ENCODE measurements at places on chromosomes 11 and 22. TPM values are rescaled to one million over a fixed set of nuclear protein-coding genes. Genes with fewer than 3 reads are reported as not detected.
A peak's percentile ranks its signal among the peaks of the same experiment; 100 is the strongest.

Gene RBX1
- total RNA-seq, result 40.8 TPM

Gene MS4A6E
- total RNA-seq, result not detected

Gene EFCAB6
- not detected for total RNA-seq

Gene CARD10
- total RNA-seq, result not detected

Gene RCOR2
- total RNA-seq, result not detected

Gene CDC42EP1
- total RNA-seq, result not detected

Gene PGA5
- total RNA-seq, result not detected

Gene CATSPERZ
- not detected for total RNA-seq

Gene RAB38
- 1.6 TPM for total RNA-seq

Gene POU2AF3
- not detected for total RNA-seq

Gene MUC5AC
- not detected for total RNA-seq

Gene ZNF70
- 2.0 TPM for total RNA-seq

Gene BCO2
- total RNA-seq, result 0.81 TPM

Gene C22orf31
- total RNA-seq, result not detected

Gene PPME1
- total RNA-seq, result 16.8 TPM

- no peak for DNase-seq
Observed at GRCh38 chr11:47264521-47264920, 5.4 kb upstream of the MADD start.

- no peak for DNase-seq
Observed at GRCh38 chr11:130431801-130432200, 3.4 kb upstream of the ADAMTS8 start.

DNA sequence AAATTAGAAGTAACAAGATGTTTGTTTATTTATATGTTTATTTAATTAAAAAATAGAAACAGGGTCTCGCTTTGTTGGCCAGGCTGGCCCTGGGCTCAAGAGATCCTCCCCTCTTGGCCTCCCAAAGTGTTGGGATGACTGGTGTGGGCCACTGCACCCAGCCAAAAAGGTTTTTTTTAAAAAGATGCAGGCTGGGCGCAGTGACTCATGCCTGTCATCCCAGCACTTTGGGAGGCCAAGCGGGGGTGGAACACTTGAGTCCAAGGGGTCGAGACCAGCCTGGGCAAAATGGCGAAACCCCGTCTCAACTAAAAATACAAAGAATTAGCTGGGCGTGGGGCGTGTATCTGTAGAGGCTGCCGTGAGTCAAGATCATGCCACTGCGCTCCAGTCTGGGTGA lies 13.4 kb downstream of the DRD4 start:
- DNase-seq, result no peak

DNA sequence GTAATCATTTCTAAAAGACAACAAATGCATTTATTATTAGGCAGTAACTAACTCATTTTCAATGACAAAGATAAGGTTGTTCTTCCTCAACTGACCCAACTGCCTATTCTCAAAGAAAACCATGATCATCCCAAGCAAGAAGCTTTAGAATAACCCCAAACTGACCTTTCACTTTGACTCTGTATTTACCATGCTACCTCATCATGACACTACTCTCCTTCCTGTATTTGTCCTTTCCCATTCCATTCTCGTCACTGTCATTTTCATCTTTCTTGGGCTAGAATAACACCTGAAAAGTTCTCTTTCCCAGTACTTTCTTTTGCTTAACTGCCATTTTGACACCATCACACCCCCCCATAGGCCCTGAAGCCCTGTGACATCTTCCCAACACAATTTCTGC lies 48.3 kb downstream of the TCF20 start:
- peak; percentile 16 for DNase-seq

GRCh38 chr22:32909581-32910428 lies 108.3 kb downstream of the TIMP3 start:
- no peak for DNase-seq

DNA sequence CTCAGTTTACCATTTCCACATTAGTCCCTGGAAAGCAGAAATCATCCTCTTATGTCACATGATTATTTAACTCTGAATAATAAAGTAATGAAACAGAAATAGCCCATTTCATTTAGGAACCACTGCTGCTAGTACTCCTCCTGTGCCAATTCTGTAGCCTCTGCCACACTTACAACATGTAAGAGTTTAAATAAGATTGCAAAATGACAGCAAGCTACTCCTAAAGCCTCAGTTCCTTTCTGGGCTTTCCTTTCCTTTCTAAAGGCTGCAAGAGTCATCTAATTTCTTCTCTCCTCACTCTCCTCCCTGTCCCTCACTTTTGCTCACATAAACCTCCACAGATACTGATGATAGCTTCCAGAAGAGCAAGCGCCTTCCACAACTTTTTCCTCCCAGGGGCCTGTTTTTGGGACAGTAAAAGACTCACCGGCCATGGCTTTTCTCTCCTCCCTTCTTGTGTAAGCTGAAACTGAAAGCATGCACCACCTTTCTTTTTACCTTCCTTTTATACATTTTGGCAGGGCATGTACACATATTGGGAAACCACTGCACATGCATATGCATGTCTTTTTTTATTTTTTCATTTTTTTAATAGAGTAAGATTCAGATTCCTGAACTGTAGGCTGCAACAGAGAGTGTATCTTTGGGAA lies 38.5 kb downstream of the CARD18 start:
- peak; percentile 69 for DNase-seq

GRCh38 chr11:119832202-119832935 lies 103.4 kb upstream of the NECTIN1 start:
- no peak for DNase-seq

DNA sequence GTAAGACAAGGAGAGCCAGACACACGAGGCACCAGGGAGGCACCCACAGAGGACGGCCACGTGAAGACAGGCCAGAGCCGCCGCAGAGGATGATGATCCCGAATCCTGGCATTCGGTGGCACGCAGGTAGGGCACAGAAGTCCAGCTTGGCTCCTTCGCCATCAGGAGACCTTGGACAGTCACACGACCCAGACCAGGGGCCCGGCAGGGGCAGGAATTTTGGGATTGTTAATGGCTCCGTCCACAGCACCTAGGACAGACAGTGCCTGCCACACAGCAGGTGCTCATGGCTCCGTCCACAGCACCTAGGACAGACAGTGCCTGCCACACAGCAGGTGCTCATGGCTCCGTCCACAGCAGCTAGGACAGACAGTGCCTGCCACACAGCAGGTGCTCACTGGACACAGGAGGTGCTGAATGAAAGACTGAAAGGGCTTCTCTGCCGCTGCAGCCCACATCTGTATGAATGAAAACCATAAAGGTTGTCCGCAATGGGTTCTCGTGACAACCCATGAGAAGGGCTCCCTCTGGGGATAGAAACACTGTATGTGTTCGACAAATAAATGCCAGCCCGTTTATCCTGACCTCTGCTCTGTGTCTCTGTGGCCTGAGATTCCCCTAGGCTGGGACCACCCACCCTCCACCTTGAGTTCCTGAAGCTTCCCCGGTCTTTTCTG lies 341.6 kb downstream of the CTTN start:
- DNase-seq, result no peak

DNA sequence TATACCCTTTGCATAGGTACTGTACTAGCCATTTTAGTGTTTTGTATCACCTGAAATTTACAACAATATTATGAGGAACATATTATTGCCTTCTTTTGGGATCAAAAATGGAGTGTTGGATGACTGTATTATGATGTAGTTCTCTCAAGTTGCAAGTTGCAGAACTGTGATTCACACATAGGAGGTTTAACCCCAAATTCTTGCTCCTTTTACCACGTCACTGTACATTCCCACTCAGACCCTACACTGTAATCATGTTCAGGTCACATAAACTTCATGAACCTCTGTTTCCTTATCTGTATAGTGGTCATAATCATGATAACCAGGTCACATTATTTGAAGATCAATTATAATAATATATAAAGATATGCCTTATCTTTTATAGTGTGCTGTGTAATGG lies 925.1 kb upstream of the TENM4 start:
- DNase-seq, result no peak

GRCh38 chr22:38733724-38734381 lies 21.9 kb downstream of the SUN2 start:
- no peak for DNase-seq

- no peak for DNase-seq
Observed at GRCh38 chr11:80595011-80595410, 1154.2 kb upstream of the TENM4 start.

DNA sequence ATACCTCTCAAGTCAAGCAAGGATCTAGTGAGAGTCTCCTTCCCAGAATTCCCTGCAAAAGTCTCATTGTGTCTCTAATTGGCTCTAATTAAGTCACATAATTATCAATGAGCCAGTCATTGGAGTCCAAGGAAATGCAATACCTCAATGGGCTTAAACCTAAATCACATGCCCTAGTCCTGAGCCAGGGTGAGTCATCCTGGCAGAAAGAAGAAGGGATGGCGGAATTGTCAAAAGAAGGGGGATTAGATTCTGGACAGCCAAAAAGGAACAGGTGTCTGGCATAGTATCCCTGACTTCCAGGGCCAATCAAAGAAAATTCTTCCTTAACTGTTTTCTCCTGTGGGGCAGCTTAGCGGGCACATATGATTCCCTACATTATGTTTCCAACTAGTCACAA lies 25.1 kb upstream of the LDLRAD3 start:
- DNase-seq, result no peak

DNA sequence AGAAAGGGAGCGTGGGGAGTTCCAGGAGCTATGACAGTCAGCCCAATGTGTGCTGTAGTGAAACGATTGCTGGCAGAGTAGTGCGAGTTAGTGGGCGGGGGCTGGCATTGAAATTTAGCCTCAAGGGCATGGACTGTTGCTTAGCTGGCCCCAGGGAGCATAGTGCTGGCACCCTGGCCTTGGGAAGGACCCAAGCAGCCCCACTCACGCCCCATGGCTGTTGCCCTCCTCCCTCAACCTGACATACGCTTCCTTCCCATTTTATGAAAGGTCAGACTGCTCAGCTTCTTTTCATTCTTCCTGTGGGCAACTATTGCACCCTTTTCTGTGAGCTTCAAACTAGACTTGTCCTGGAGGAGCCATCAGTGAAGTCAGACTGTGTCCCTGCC lies 52.0 kb upstream of the SUSD2 start:
- no peak for DNase-seq

- DNase-seq, result no peak
Observed at GRCh38 chr11:69891421-69892236, 72.4 kb upstream of the FGF3 start.

DNA sequence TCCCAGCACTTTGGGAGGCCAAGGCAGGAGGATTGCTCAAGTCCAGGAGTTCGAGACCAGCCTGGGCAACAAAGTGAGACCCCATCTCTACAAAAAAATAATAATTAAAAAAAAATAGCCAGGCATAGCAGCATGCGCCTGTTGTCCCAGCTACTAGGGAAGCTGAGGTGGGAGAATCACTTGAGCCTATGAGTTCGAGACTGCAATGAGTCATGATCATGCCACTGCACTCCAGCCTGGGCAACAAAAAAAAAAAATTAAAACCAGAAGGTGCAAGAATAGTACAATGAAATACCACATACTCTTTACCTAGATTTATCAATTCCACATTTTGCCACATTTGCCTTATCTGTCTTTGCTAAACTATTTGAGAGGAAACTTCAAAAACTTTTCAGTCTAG lies 8.2 kb downstream of the DPF2 start:
- DNase-seq, result no peak

- no peak for DNase-seq
Observed at GRCh38 chr22:18950141-18950540, 14.0 kb upstream of the PRODH start.

DNA sequence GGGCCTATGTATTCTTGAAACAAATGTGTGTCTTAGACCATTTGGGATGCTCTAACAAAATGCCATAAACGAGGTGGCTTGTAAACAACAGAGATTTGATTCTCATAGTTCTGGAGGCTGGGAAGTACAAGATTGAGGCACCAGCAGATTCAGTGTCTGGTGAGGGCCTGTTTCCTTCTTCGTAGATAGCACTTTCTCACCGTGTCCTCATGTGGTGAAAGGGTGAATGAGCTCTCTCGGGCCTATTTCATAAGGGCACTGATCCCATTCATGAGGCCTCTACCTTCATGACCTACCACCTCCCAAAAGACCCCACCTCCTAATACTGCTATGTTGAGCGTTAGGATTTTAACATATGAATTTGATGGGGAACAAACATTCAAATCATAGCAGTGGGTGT lies 6.4 kb upstream of the NNMT start:
- DNase-seq, result no peak

GRCh38 chr11:124082371-124082770 lies 32.9 kb upstream of the VWA5A start:
- no peak for DNase-seq

GRCh38 chr11:98307827-98308491 lies 712.8 kb upstream of the CNTN5 start:
- DNase-seq, result no peak

- DNase-seq, result peak; percentile 9
Observed at GRCh38 chr11:18010121-18010670, 2.7 kb downstream of the SERGEF start.

DNA sequence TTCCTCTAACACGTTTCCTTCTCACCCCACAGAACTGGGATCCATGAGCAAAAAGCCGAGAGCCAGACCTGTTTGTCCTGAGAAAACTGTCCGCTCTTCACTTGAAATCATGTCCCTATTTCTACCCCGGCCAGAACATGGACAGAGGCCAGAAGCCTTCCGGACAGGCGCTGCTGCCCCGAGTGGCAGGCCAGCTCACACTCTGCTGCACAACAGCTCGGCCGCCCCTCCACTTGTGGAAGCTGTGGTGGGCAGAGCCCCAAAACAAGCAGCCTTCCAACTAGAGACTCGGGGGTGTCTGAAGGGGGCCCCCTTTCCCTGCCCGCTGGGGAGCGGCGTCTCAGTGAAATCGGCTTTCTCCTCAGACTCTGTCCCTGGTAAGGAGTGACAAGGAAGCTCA lies 24.0 kb downstream of the CD5 start:
- DNase-seq, result no peak

GRCh38 chr11:61901397-61901796 lies 10.1 kb upstream of the FADS3 start:
- no peak for DNase-seq

GRCh38 chr22:48607901-48608662 lies 1219.6 kb downstream of the BRD1 start:
- no peak for DNase-seq

DNA sequence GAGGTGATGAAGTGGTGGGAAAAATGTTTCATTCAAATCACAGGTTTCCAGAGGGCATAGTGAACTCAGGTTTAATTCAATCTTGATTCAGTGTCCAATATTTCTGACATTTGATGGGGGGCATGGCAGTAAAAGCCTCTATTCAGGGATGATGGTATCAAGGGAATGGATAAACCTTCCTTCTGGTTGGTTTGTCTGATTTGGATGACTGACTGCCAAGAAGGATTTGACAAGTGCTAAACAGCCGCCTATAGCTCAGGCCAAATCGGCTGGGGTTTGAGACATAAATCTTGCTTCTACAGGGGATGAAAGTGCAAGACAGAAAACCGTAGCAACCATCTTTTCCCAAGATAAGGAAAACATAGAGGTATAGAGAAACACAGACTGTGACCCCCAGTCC lies 121.8 kb upstream of the C11orf87 start:
- no peak for DNase-seq
